CD4-positive, alpha-beta T cell treated with Interleukin-6 at 100 ng/mL for 8 hours (primary cell): ENCODE measurements at places on chromosomes 12 and 14.

DNA sequence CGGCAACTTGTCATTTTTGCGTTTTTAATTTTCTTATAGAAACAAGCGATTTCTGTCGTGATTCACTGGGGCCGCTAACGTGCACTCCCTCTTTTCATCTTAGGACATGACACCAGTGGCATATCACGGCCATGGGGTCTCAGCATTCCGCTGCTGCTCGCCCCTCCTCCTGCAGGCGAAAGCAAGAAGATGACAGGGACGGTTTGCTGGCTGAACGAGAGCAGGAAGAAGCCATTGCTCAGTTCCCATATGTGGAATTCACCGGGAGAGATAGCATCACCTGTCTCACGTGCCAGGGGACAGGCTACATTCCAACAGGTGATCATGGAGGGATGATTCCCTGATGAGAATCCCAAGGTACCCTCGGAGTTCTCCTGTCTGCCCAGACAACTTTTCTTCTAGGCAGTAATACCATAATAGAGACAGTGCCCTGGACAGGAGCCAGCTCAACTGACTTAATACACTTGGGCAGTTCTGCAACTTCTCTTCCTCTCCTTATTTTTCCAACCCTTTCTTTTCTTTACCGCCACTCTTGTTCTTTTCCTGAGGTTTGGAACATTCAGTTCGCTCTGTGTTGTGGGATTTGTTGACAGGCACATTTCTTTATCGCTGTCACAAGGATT, 821 bp downstream of the TMEM106C start:
- DNase-seq: no peak

DNA sequence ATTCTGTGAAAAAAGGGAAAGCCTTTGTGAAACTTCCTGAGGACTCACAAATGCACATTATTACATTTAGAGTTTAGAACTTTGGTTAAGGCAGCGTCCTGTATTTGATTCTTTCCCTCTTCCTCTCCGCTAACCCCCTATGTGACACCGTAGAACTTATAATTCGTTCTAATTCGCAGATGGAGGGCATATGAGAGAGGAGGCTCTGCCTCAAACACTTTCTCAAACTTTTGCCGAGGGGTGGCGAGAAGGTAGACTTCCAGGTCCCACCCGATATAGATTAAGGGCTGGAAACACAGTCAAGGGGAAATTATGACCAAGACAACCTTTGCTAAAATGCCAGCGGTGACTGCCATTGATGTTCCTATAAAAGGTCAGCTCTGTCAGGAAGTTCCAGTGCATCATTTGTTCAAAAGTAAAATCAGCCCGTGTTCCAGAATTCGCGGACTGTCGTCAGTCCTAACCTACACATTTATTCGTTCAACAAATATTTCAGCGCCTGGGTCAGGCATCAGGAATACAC, 904 bp upstream of the PAPOLA start:
- no peak for DNase-seq

DNA sequence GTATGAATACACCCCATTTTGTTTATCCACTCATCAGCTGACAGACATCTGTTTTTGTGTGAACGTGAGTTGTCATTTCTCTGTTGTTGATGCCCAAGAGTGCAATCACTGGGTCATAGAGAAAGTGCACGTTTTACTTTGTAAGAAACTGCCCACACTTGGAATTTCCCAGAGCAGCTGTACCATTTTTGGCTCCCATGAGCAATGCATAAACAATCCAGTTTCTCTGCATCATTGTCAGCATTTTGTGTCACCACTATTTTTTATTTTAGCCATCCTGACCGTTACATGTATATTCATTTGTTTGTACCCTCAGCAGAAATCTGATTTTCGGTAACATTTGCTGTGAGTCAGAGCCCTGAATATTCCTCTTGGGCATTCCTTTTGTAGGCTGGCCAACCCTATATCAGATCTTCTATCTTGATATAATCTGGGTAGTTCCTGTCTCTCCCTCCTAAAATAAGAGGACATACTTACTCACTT, 62.7 kb downstream of the RBM19 start:
- no peak for DNase-seq

GRCh38 chr14:79693935-79694334, 517.4 kb downstream of the DIO2 start:
- no peak for DNase-seq

DNA sequence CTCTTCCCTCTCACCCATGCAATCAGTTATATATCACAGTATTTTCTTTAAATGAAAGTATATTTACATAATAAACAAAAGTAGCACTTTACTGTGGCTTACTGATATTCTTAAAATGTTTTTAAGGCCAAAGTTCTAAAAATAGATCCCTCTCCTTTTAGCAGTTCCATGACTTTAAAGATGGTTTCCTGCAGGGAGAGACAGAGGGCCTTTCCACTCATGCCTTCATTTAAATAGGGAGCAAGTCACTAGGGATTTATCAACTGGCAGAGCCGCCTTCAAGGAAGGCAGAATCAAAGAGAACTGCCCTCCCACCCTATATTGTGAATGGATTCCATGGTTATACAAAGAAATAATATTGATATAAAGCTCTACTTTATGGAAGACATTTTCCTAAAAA, 55.5 kb downstream of the DUSP16 start:
- DNase-seq: no peak

- no peak for DNase-seq
These were observed 152.2 kb upstream of the SLC38A2 start for GRCh38 chr12:46524778-46525177.

GRCh38 chr12:18966954-18967353, 162.6 kb upstream of the PLEKHA5 start:
- DNase-seq: no peak
